Stimulated activated CD4-positive, alpha-beta T cell treated with anti-CD3 and anti-CD28 coated beads, Interleukin-1b, Interleukin-23, amount 100 ng/mL, for 1 hour (primary cell): ENCODE measurements at places on chromosomes 4 and X.

DNA sequence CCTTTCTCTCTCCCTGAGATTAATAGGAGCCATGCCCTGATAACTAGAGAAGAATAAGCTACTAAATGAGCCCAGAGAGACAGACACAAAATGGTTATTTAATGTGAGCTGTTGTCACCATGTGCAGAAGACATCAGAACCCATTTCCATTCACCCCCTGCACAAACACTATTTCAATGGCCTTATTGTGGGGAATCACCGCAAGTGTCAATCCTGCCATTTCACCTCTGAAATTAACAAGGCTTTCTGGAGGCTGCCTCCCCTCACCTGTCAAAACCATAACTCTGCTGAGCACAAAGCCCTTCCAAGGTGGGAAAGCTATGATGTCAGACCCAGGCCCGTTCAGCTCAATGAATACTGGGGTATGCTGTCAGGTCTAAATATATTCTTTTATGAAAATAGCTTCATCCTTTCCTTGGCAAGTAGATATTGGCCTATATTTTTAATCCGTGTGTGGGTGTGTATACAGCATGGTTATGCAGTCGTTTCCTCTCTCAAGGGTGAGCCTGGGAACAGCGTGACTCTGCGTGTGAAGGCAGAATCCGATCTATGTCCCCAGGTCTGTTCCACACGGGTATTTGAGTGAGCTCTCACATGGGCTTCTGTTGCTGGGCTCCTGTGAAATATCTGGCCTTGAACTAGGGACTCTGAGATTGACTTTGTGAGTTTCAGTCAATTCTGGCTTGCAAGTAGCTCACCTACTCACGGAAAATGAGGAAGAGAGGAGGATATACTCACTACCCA is 266.3 kb downstream of the FBXW7 start:
- DNase-seq = no peak

- DNase-seq = no peak
Measured at GRCh38 chr4:4329496-4329895, 39.4 kb downstream of the ZBTB49 start.

GRCh38 chrX:23578079-23578478 is 89.2 kb upstream of the PRDX4 start:
- no peak for DNase-seq

DNA sequence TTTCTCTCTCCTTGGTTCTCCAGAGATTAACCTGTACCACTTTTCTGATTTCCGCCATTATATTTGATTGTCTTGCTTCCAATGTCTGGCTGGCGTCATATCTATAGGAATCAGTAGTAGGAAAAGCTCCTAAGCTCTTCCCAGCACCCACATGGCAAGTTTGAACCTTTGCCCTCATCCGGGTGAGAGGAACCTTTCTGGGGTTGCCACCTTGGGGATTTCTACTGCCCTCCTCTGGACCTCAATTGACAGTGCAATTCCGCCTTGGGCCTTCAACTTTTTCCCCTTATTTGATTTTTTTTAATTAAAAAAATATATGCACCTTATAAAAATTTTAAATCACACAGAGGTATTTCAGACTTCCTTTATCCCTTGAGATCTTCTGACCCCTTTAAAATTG is 2.0 kb upstream of the CXorf66 start:
- DNase-seq = no peak

DNA sequence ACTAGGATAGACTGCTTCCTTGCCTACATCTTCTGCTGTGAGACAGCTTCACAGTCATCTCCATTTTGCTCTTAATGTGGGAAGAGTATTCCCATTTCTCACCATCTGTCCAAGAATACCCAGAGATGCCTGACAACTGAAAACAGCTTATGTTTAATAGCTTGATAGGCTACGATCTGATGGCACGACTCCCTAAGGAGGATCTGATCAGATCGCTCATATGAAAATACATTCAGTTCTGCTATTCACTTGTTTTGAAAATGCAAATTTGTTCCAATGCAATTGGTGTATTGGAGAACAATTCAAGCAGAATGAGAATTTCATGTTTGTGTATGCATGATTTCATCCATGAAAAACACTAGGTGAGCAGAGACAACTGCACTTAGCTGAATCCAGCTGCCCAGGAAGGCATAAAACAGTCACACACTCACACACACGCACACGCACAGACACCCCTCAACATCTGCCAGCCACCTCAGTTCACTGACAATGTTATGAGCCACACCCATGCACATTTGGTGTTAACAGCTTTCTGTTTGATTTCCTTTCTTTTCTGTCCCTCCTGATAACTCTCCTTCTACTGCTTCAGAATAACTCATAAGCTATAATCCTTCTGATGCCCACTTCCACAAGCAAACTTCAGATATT is 29.6 kb downstream of the TRIML1 start:
- no peak for DNase-seq

DNA sequence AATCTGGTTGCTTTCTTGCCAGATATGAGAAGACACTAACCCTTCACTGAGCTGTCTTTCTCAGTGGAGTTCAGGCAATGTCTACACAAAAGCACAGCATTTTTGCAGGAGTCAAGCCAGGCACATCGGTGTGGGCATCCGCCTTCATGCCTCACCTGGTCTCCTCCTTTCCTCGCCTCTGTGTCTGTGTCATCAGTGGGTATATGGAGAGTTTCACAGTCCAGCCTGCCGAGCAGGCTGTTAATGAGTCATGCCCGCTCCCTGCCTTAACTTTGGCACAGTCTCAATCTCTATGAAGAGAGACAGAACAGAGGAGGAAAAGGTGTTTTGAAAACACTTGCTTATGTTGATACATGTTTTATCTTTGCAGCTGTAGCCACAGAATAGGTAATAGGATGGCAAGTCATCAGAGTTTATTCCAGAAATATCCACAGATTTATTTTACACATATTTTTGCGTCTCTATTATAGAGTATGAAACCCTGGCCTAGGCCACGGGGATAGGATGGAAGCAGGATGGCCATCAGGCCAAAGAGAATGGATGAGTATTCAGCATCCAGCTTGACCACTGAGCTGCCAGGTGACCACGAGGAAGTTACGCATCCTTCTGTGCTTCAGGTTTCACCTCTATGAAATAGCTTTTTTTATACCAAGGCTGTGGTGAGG is 32.8 kb upstream of the MAML3 start:
- no peak for DNase-seq

GRCh38 chr4:91826186-91826585 is 477.6 kb upstream of the GRID2 start:
- DNase-seq = no peak

DNA sequence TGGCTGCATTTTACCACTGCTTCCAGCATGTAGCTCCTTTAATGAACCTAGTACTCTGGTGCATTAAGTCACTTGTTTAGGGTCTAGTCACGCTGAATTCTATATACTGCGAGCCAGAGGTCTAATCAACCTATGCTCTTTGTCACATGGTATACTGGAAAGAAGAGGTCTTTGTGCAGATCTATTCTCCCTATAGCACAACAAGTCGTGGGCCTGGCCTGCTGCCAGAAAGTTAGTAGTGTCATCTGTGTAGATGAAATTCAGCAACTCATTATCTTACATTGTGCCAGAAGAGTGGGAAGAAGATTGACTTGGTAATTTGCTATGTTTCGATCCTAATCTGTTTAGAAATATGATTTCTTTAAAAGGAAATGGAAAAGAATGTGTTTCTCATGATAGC is 80.8 kb downstream of the AWAT2 start:
- no peak for DNase-seq

GRCh38 chr4:14916554-14917297 is 85.6 kb upstream of the CPEB2 start:
- DNase-seq = no peak

DNA sequence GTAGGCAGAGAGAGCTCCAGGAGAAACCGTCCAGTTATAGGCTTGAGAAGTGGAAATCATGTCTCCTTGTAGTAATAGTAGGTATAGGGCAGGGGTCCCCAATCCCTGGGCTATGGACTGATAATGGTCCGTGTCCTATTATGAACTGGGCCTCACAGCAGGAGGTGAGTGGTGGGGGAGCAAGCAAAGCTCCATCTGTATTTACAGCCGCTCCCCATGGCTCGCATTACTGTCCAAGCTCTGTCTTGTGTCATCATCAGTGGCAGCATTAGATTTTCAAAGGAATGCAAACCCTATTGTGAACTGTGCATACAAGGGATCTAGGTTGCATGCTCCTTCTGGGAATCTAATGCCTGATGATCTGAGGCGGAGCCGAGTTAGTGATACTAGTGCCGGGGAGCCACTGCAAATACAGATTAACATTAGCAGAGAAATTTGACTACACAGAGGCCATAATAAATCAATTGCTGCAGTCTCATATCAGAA is 67.6 kb downstream of the MRPL1 start:
- no peak for DNase-seq

DNA sequence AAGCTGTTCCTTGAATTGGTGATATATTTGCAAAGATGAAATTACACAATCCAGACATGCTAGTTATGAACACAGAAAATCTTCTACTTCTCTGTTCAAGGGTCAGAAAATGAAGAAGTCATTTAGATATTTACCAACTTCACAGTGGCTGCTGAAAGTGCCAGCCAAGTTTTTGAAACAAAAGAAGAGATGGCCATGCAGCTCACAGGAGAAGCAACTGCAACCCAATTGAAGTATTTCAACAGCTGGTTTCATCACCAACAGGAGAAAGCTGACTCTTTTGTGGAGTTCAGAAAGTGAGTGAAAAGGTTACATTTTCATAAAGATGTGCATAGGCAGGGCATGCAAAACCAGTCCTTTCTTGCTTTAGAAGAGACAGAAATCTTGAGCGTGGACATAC is 70.1 kb upstream of the LSM6 start:
- DNase-seq = no peak

GRCh38 chr4:155072417-155072816 is 136.0 kb upstream of the NPY2R start:
- DNase-seq = no peak

- no peak for DNase-seq
Measured at GRCh38 chr4:161457906-161458305, 705.9 kb downstream of the FSTL5 start.

DNA sequence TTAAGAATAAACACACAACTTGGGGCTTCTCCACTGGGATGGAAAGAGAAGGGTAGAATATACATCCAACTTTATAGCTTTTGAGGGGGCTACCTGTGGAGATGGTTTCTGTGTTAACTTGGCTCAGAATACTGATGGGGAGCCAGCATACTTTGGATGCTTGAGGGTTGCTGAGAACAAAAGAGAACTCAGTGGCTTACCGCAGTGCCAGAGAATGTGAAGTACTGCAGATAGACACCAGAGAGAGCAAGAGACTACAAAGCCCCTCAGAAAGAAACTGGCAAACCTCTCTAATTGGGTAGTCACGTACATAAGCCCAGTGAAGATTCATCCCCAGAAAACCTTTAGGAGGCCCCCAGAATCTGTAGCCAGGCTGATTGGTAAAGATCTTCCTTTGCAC is 214.4 kb downstream of the DCHS2 start:
- no peak for DNase-seq

GRCh38 chrX:22730542-22730941 is 269.2 kb upstream of the DDX53 start:
- DNase-seq = no peak

GRCh38 chrX:132848296-132848970 is 110.0 kb downstream of the HS6ST2 start:
- no peak for DNase-seq

- DNase-seq = peak; percentile 31
Measured at GRCh38 chrX:102515975-102516941, at the start of gene TMSB15A. Gene TMSB15A (minus strand): TSS chrX:102516739.

GRCh38 chr4:13766761-13767540 is 139.4 kb upstream of the BOD1L1 start:
- no peak for DNase-seq

DNA sequence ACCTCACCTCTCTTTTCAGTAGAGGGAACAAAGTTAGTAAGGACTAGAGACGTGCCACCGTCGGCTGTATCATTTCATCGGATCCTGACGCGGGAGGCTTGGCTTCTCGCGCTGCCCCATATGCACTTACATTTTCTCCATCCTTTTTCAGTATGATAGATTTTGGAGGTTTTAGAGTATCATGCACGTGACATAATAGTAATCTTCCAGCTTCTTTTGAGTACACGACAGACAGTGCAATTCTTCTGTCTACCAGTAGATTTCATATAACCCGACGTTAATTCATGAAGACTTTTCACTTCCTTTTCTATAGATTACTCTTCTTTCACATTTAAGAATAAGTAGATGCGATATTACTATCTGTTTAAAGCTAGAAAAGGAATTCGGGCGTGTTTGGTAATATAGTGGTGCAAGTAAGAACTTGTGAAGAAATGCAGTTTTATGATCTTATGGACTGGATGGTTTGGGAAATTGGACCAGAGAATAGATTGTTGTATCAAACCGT is 1.0 kb downstream of the CDS1 start:
- DNase-seq = no peak

DNA sequence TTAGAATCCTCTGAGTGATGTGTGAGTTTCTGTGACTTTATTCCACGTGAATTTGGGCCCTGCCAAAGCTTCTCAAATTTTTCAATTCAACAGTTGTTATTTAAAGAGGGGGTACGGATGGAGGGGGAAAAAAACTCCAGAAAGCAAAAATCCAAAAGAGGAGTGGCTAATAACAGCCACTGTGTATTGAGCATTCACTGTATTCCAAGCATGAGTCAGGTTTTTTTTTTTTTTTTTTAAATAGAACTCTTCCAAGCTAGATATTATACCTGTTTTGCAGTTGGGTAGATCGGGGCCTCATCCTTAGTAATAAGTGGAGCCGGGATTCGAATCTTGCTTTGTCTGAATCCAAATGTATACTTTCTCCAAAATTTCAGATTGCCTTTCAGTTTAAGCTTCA is 6.4 kb upstream of the RHOH start:
- DNase-seq = no peak

- no peak for DNase-seq
Measured at GRCh38 chr4:152949930-152950329, 13.8 kb downstream of the FHDC1 start.

- DNase-seq = no peak
Measured at GRCh38 chrX:38271154-38271716, 50.6 kb upstream of the SRPX start.

- DNase-seq = no peak
Measured at GRCh38 chr4:16083241-16084191, at the start of gene PROM1. Gene PROM1 (minus strand): TSS chr4:16084023. CDS start chr4:16075906, 8,117 bp downstream.

DNA sequence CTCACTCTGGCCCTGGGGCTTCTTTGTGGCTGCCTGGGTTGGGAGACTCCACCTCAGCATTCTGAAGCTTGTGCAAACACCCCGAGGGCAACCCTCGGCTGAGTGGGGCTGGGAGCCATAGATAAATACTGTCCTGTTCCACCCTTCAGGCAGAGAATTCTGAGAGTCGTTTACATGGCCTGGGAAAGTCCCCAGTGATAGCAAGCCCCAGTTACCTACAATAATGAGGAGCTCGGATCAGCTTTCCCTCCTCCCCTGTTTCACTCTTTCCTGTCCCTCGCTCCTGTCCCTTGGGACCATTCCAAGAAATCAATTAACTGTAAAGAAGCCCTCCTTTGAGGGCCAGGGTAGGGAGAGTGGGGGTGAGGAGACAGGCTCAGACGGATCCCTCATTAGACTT is 31.6 kb upstream of the DDX3X start:
- no peak for DNase-seq

GRCh38 chrX:134683351-134684005 is 25.2 kb upstream of the PLAC1 start:
- no peak for DNase-seq

DNA sequence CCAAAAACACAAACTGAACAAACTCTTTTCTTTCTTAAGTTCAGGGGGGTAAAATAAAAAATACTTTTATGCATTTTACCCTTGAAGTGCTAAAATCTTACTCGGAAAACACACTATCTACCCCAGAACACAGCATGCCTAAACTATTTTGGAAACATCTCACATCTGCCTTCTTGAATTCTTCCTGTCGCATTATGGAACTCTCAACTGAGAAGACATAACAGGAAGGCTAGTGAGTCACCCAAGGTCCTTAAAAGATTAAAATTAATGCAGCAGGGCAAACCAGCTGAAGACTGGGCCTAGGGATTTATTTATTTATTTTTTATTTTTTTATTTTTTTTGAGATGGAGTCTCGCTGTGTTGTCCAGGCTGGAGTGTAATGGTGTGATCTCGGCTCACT is 208.2 kb downstream of the APBB2 start:
- DNase-seq = no peak
